ENCODE measurements at places on chromosomes 6 and 20.

- DNase-seq = no peak
These were observed 1.7 kb downstream of the PREX1 start for GRCh38 chr20:48826069-48826468.

- DNase-seq = no peak
These were observed 64.9 kb upstream of the PAX1 start for GRCh38 chr20:21640556-21640955.

DNA sequence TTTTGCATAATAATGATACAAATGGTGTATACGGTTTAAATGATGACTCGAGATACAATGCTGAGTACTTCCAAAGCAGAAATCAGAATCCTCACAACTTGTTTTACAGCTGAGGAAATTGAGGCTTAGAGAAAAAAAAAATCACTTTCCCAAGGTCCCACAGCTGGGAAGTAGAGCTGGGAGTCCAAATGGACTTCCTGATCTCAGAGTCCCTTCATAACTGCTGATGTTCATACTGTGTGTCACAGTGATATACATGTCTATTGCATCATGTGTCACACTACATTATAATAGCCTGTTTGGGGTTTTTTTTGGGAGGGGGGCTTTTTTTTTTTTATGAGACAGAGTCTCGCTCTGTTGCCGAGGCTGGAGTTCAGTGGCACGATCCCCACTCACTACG, 8.5 kb downstream of the HM13 start:
- no peak for DNase-seq

DNA sequence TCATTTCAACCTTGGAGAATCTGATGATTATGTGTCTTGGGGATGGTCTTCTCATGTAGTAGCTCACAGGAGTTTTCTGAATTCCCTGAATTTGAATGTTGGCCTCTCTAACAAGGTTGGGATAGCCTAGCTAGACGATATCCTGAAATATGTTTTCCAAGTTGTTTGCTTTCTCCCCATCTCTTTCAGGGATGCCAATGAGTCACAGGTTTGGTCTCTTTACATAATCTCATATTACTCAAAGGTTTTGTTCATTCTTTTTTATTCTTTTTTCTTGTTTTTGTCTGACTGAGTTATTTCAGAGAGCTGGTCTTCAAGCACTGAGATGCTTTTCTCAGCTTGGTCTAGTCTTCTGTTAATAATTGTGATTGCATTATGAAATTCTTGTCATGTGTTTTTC, 42.7 kb upstream of the COL9A1 start:
- no peak for DNase-seq

- no peak for DNase-seq
These were observed 125.9 kb downstream of the TRMT11 start for GRCh38 chr6:126112171-126112632.

GRCh38 chr6:142416179-142416578, 114.4 kb downstream of the ADGRG6 start:
- DNase-seq = no peak

GRCh38 chr20:23434521-23435313, 4.8 kb upstream of the CSTL1 start:
- no peak for DNase-seq

GRCh38 chr6:73858376-73858775, 162.4 kb downstream of the CD109 start:
- DNase-seq = no peak

DNA sequence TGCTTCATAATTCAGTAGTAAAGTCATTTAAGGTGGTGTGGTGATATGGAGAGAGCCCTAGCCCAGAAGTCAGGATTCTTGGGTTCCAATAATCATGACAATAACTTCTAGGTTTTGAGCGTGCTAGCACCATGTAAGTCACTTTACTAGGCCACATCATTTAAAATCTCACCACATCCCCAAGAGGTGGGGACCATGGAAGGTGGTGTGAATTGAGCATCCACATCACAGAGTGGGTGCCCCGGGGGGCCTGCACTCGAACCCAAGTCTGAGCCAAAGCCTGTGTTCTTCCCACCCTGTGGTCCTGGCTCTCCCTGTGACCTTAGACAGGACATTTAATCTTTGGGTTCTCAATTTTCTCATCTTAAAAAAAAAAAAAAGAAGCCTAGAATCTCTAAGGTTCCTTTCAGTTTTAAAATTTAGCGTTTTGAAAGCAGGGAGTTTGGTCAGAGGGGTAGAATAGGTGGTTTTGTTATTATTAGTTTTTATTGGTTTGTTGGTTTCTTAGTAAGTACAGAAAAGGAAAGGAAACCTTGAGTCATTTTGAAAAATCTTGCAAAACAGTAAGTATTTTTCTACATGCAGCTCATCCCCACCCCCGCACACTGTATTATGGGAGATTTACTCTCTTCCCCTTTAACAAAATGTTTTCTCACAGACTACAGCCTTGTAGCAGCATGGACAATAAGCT, 26.4 kb downstream of the ARMC2 start:
- peak; percentile 24 for DNase-seq

DNA sequence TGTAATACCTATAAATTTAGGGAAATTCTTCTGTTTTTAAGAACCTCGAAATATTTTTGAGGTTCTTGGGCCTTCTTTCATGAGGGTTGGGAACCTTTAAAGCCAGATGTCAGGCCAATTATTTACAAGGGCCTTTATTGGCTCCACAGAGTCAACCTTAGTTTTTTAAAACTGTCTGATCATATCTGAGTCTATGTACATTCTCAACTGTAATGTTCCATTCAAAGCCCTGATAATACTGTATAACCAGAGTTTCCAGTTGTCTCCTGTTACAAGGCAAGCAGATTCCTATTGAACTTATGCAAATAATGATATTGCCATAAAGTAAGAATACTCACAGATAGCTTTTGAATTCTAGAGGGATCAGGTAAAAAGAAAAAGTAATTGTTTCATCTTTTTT, 545.5 kb downstream of the EPM2A start:
- no peak for DNase-seq
